ENCODE measurements at places on chromosomes 1 and 21.
A peak's percentile ranks its signal among the peaks of the same experiment; 100 is the strongest.

DNA sequence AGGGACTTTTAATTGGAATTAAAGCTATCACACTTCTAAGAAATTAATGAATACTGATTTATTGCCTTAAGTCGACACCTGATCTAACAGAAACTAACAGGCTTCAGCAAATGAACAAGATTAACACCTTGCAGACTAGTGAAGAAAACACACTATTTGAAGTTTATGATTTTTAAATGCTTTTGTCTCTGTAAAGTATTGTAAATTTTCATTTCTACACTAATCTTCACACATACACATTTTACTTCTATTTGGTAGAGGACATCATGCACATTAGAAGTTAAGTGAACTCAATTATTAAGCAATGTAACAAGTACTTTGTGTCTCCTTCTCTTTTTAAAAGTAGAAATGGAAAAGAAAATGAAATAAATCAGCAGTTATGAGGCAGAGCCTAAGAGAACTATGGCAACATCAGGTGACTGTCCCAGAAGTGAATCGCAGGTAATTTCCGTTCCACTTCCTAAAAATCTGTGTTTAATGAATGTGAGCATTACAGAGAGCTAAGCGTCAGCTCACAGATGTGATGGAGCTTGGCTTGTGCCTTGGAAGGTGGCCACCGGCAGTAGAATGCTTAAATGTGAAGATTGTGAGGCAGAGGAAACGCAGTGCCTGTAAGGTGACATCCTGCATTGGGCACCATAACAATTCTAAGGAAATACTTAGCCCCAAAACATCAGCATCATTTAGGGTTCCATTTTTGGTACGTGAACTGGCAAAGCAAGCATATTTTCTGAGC lies 1.2 kb downstream of the PRMT2 start:
- no peak for DNase-seq

DNA sequence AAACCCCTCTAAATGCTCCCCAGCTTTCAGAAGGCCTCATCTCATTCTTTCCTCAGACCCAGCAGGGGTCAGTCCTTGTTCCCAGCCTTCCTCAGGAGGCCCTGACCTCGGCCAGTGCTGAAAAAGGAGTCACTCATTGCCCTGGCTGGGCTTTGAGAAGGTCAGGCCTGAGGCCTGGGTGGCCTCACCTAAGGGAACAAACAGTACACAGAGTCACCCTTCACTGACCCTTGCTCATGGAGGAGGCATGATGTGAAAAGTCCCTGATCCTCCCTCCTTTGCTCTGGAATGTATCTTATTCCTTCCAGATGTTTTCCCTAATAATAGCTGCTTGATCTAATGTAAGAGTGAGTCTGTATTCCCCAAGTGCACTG lies 117.7 kb upstream of the SLC44A3 start:
- DNase-seq: no peak

DNA sequence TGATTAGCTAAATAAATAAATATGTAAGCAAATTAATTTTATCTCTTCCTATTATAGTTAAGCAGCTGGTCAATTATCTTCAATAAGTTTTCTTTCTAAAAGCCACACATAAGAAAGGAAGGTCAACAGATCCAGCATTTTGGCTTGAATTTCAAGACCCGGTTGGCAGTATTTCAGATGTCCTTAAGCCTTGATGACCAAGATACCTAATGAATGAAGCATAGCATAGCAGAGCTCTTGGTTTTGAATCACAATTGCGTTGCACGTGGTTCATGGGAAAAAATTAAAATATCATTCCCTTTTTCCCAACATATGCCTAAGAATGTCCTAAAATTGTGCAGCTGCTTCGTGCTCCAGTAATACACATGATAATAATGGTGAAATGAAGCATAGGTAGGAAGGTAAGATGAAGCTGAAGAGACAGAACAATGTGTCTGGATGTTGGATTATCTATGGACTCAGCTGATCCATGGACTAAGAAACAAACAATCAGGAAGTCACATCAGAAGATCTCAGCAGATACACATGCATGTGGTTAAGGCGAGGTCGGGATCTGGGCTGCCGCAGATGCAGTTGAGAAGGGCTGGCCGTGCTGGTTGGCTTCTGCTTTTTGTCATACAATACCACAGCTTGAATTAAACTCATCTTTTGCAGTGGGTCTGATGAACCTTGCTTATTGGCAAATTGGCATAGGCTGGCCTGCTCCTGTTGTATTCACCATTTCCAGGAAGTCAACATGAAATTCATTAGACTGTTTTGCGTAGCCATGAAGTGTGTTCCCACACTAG lies 284.9 kb upstream of the RUNX1 start:
- peak; percentile 22 for DNase-seq

DNA sequence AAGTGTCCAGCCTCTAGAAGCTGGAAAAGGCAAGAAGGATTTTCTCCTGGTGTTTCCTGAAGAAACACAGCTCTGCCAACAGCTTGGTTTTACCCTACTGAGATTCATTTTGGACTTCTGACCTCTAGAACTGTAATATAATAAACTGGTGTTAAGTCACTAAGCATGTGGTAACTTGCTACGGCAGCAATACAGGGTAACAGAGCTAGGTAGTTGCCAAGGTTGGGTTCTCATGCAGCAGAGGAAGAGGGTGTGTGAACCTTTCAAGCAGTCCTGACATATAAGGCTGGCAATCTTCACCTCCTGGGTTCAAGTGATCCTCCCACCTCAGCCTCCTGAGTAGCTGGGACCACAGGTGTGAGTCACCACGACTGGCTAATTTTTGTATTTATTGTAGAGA lies 36.0 kb downstream of the GNG4 start:
- no peak for DNase-seq

DNA sequence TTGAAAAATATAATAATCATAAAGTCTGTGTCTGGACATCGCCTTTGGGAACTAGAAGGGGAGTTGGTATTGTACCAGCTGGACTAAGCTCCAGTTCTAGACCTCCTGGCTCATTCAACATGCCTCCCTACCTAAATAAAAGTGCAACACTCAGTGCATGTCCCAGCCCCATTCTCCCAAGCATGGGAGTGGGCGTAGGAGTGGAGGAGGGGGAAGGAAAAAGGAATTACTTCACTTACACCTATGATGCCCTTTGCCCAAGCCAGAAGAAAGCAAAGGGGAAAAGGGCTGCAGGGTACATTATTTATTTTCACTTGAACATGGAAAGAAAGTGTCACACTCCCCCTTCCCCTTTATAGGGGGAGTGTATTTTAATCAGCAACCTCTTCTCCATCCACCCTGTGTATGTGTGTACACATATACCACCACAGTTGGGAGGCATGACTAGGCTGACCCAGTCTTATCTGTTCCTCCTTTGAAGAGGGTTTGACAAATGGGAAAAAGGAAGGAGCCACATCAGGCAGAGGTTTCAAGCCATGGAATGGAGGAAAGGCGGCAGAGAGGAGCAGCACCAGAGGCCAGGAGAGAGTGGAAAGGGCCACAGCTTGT lies 3.2 kb downstream of the NIT1 start:
- no peak for DNase-seq

Data from Jurkat, Clone E6-1 (cell line).